Sigmoid colon (tissue), 7 donors: ENCODE measurements at places on chromosomes 11 and 22. TPM values are rescaled to one million over a fixed set of nuclear protein-coding genes. Genes with fewer than 3 reads are reported as not detected.

The EI24 gene
- 74.5 TPM for total RNA-seq

The OR4D6 gene
- total RNA-seq, result not detected

The DEFB131B gene
- total RNA-seq, result not detected

The MPPED2 gene
- total RNA-seq, result 19.1 TPM

The DLG2 gene
- total RNA-seq, result 8.2 TPM

DNA sequence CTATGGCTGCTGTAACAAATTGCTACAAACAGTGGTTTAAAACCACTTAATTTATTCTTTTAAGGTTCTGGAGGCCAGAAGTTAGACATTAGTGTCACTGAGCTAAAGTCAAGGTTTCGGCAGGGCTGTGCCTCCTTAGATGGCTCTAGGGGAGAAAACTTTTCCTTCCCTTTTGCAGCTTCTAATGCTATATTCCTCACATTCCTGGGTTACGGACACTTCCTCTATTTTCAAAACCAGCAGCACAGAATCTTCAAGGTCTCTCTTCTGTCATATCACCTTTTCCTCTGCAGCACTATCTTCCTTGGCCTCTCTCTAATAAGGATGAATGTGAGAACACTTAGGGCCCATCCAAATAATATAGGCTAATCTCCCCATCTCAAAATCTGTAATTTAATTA is 87.0 kb downstream of the C11orf87 start:
- no peak for DNase-seq

GRCh38 chr22:37485395-37486223 is 575 bp downstream of the MFNG start:
- no peak for DNase-seq

- no peak for DNase-seq
These were observed 12.1 kb downstream of the ELF5 start for GRCh38 chr11:34501500-34501899.

- no peak for DNase-seq
These were observed 263.8 kb upstream of the NARS2 start for GRCh38 chr11:78838417-78838816.

- DNase-seq, result no peak
These were observed 38.9 kb downstream of the MS4A2 start for GRCh38 chr11:60127311-60127811.

- no peak for DNase-seq
These were observed 91.1 kb upstream of the KCNA4 start for GRCh38 chr11:30107899-30108298.

- DNase-seq, result no peak
These were observed 590.7 kb downstream of the TBC1D22A start for GRCh38 chr22:47352920-47353700.
